Omental fat pad (tissue), 4 donors: ENCODE measurements at places on chromosomes 13 and 19.

DNA sequence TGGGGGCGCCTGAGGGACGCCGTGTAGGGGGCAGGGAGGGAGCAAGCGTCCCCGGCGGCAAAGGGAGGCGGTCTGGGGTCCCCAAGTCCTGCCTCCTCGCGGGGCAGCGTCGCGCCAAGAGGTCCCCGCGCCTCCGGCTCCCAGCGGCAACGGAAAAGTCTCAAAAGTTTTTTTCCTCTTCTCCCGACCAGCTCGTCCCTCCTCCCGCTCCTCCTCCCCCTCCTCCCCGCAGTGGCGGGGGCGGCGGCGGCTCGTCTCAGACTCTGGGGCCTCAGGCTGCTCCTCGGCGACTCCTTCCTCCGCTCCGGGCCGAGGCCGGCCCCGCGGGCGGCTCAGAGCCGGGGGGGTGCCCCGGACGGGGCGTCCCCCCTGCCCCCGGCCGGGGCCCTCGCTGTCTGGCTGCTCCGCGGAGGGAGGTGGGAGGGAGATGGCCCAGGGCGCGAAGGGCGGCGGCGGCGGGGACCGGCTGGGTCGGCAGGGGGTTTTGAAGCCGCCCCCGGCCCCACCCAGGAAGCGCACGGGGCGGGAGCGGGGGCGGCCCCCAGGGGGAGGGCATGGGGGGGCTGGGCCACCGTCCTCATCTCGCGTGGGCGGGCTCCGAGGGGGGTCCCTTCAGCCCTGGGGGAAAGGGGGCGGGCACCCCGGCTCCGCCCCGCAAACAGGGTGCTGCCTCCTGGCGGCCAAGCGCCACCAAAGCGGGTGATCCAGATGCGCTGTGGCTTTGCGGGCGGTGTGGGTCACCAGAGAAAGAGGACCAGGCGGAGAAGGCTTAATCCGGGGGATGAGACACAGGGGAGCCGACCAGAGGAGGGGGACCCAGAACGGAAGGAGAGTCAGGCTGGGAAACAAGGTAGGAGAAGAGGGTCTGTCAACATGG lies at the start of gene TGFB1:
Gene TGFB1, minus strand, starts transcription at position 457 of the 877 bp plus-strand sequence. CDS start 878 bp downstream, outside the sequence.
- DNase-seq: peak; percentile 64

- DNase-seq: no peak
Measured at GRCh38 chr13:83298617-83299016, 583.7 kb downstream of the SLITRK1 start.

- no peak for DNase-seq
Measured at GRCh38 chr13:97855570-97856303, 97.7 kb upstream of the IPO5 start.

GRCh38 chr19:799076-799881 lies 2.0 kb downstream of the PTBP1 start:
- no peak for DNase-seq

GRCh38 chr13:20526664-20527063 lies 1.0 kb upstream of the CRYL1 start:
- no peak for DNase-seq

- DNase-seq: no peak
Measured at GRCh38 chr13:46953331-46953730, 56.5 kb upstream of the HTR2A start.

GRCh38 chr19:1211494-1212234 lies 6.1 kb downstream of the STK11 start:
- no peak for DNase-seq
